PC-9 (cell line): ENCODE measurements at places on chromosomes 5 and 9. TPM values are rescaled to one million over a fixed set of nuclear protein-coding genes. Genes with fewer than 3 reads are reported as not detected.

GRCh38 chr5:175478008-175478383 lies 364 bp upstream of the SFXN1 start:
- no peak for DNase-seq

DNA sequence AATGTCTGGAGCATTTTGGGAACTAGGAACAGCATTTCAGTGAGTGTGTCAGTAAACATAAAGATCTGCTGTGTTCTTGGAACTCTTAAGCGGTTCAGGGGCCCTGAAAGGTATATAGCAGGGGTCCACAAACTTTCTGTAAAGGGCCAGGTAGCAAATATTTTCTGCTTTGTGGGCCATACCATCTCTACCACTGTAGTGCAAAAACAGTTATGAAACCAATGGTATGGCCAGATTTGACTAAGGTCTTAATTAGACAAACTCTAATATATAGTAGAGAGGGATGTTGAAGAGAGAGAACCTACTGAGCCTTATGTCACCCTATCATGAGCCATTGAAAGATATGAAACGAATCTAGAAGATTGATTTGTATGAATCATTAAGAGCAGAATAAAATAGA lies 5.3 kb downstream of the TNPO1 start:
- DNase-seq: no peak

DNA sequence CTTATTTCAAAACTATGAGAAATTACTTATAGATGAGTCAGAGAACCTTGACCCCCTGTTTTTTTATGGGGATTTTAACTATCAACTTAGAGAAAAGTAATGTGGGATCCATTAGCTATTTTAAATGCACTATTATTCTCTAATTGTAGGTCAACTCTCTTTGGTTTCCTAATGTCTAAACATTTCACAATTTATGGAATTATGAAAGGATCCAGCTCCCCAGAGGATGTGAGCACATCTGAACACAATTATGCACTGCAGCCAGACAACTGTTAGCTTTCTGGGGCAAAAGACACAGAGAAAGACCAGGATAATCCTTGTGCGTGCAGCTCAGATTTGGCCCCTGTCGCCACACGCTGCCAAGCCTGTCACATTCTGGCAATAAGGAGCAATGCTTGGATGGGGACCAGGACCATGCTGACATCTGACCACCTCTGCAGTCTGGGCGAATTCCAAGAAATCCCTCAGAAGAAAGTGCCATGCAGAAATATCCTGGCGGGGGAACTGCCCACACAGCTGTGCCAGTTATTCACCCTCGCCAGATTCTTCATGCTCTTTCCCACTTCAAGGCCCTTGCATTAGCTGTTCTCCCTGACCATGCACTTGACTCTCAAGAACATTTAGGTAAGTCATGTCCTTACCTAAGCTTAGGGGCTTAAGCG lies 22.2 kb upstream of the CMBL start:
- DNase-seq: no peak

- DNase-seq: no peak
Measured at GRCh38 chr5:125262782-125263181, 516.3 kb upstream of the ZNF608 start.

GRCh38 chr9:129885670-129886106 lies 50.4 kb downstream of the USP20 start:
- peak; percentile 88 for DNase-seq

DNA sequence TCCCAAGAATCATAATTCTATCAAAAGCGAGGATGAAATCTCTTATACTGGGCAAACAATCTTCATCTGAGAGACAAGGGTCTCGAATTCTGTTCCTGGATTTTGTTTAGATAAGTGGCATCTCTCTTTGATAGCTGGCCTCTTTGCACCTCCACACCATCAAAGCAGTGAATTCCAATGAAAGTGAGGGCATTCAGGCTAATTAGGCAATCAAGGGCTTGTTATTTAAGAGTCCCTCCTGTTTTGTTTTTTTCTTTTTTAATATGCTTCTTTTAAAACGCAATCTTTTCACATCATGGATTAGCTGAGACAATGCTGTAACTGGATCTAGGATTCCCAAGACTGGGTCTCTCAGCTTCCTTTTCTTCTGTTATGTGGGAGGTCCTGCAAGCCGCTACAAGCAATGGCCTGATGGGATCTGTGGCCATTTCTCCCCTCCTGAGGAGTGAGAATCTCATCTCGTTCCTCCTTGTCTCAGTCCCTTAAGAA lies 67.9 kb downstream of the TNC start:
- DNase-seq: no peak

DNA sequence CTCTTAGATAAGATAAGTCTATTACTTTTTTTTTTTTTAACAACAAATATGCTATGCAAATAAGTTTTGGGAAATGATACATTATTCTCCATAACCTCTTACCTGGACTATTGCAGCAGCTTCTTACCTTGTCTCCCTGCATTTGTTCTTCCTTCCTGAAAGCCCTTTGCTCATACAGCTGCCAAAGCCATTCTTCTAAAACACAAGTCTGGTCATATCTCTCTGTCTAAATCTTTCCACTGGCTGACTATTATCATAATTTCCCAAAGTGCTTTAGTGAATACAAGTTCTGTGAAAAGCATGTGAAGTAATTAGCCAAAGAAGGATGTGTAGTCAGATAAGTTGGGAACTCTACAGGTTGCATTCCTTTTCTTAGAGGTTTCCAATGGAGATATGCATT lies 115.4 kb upstream of the CNTLN start:
- DNase-seq: no peak

DNA sequence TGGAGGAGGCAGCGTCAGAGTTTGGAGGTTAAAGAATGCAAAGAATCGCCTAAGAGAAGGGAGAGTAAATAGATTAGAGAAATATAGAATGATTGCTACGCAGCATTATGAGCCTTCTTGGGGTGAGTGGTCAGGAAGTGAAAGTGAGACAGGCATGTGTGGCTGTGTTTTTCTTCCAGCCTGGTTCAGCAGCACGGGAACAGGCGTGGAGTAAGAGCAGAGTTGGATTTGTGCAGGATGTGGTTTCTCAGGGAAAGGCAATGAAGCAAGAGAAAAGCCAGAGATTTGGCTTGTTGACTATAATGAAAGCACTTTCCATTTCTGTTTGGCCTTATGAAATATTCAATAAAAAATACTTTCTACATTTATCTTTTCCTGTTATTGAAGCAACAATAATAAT lies 34.3 kb upstream of the FRMD3 start:
- no peak for DNase-seq

GRCh38 chr9:70382709-70383605 lies 31.5 kb downstream of the KLF9 start:
- no peak for DNase-seq

DNA sequence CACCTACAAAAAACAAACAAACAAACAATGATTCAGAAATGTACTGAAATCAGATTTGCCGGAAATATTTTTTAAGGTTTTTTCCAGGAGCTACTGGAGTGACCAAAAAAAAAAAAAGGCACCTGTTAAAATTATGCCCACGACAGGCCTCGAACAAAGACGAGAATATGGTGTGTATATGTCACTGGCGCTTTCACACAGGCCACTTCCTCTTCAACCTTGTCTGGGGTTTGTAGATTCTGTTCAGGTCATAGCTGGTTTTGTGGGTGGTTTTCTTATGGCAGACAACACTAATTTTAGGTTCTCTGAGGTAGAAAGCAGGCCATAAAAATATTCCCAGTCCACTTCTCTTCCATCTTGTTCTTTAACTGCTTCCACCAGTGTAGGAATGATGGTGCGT lies 7.0 kb downstream of the NDUFB6 start:
- DNase-seq: no peak

DNA sequence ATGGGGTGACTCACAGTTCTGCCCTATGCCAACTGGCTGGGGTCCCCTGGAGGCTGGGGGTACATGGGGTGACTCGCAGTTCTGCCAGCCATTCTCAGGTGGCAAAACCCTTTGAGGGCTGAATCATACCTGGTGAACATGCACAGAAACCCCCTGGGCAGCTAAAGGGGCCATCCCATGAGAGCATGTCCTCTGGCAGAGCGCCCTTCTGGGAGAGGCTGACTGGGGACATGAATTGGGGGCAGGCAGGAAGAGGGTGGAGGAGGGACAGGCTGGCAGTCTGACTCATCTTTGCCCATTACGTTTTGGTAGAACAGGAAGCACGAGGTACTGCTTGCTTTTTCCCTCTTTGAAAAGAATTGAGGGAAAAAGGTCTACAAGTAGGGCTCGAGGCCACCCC lies 16.7 kb downstream of the TRAF1 start:
- peak; percentile 32 for DNase-seq

GRCh38 chr9:20511686-20512085 lies 110.6 kb downstream of the MLLT3 start:
- no peak for DNase-seq

DNA sequence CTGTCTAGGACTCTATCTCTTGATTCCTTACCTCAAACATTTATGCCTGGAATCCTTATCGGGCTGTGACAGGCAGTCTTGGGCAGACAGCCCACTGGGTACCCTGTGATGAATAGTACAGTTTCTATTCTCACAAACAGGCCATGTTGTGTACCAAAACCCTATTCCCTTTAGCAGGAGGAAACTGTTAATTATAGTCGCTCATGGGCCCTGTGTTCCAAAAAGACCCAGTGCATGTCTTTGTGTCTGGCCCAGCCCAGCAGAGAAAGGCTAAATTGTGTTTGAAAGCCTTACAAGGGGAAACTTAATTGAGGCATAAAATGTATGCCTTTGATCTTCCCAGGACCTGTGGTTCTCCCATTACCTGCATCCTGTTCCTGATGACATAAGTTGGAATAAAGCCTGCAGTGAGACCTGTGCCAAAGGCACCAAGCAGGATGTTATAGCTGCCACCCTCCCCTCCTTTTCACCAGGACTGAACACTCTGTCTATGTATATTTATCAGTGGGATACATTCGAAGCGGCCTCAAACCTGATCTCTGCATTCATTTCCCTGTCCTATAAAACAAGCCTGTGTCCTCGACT lies 43.3 kb downstream of the TLR4 start:
- DNase-seq: no peak

- peak; percentile 78 for DNase-seq
Measured at GRCh38 chr9:128558431-128559310, 6.3 kb downstream of the SPTAN1 start.

DNA sequence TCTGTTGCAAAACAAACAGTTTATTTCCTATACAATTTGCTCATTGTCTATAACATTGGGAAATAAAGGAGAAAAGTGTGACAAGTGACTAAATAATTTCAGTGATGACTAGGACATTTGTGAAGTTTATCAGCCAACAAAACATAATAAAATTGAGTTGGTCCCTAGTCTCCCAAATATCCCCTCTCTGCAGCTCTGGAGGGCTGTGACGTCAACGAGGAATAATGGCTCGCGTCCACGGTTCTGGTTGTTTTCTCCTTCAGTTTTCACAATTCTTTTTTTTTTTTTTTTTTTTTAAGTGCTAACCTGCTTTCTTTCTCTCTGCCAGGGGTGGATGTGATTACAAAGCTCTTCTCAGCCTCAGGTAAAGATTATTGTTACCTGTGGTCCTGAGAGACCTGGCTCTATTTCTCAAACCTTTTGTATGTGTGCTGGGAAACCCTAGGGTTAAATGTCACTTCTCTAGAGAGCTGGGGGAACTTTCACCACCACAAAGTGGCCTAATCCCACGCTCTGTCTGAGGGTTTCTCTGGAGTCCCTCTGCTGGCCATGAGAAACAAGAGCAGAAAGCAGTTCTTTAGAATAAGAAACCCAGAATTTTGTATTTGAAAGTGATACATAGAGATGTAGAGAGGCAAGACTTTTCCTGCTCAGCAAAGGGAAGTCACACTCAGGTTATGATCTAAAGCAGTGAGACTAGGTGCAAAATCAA lies 36.2 kb upstream of the ANKRD55 start:
- peak; percentile 60 for DNase-seq

GRCh38 chr9:132142924-132143323 lies 18.9 kb upstream of the NTNG2 start:
- no peak for DNase-seq

DNA sequence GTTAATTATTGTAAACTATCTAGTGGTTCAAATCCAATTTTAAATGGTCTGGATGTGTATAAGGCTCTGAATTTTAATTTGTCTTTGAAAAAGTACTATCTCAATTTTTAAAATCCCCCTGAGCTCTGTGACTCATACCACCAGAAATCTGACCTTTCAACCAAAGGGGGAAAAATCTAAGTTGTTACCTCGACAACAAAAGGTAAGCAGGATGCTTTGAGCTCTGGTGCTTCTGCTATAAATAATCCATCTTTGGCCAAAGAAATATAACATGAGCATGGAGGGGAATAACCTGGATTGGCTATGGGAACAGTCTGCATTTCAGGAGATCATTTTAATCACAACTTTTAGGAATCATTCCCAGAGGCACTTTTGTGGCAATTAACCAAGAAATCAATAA lies 76.3 kb upstream of the PCSK1 start:
- DNase-seq: no peak

DNA sequence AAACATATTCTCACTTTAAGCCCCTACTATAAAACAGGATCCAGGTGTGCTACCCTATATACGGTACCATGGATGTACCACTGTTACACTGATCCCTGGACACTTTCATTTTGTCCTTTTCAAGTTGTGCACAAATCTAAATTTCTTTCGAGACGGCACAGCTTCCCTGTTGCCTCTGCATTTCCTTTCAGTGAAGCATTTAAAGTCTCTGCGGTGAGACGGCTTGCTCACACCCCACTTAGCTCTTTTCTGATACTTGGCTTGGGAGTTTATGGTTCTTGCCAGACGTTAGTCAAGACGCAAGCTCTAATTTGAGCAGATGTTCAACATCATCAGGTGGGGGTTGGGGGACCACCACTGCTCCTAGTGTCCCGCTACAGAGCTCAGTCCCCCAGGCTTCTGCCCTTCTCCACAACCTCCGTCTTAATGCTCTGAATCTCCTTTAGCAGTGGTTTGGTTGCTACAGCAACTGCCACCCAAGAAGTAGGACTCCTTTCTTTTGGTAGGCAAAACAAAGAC lies 15.8 kb downstream of the F2RL2 start:
- no peak for DNase-seq

- DNase-seq: no peak
Measured at GRCh38 chr9:93477397-93477796, 24.0 kb upstream of the FAM120AOS start.

- no peak for DNase-seq
Measured at GRCh38 chr5:33146881-33147280, 293.9 kb upstream of the TARS1 start.

DNA sequence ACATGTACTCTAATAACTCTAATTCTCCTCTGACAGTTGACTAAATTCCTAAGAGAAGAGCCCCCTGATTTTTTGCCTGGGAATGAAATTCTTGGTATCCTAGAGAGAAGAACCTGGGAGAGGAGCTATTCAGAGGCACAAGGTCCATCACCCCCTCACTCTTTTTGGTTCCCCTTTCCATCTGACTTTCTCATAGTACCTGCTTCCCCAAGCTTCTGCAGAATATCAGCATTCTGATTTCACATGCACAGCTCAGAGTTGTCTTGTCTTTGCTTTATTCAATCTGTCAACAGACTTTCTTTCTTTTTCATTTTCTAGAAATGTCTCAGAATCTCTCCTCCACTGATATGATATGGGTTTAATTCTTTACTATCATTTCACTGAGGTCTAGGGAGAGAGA lies 141.5 kb upstream of the FBXL17 start:
- no peak for DNase-seq

Gene HSPB3
- total RNA-seq: not detected in 2 replicates

Gene PCDHB7
- not detected in 2 replicates for total RNA-seq

Gene PCDHGA2
- 0.11 and 0.13 TPM in 2 replicates for total RNA-seq

Gene LCN12
- total RNA-seq: 9.3 and 14.2 TPM in 2 replicates

Gene AFAP1L1
- total RNA-seq: 9.6 and 13.2 TPM in 2 replicates

Gene ADGRD2
- not detected in 2 replicates for total RNA-seq

Gene PDGFRB
- 0.08 TPM in 1 of 2 replicates, not detected in the other for total RNA-seq

Gene UBLCP1
- 22.1 and 27.8 TPM in 2 replicates for total RNA-seq
